Fibroblast of skin of scalp (primary cell): ENCODE measurements at places on chromosomes 16 and 17.

DNA sequence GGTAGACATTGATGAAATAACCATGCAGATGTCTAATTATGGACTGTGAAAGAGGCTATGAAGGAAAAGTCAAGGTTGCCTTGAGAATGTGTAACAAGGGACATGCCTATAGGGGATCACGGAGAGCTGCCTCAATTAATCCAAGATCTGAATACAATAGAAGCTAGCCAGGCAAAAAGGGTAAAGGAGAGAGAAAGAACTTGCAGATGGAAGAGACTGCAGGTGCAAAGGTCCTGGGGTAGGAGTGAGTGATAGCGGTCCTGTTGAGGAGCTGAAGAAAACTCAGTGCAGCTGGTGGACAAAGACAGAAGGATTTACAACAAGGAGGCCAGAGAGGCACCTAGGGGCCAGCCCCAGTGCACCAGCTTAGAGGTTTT lies 15.9 kb upstream of the TNS4 start:
- no peak for DNase-seq

- DNase-seq = no peak
Measured at GRCh38 chr16:1788708-1789100, 4.8 kb downstream of the IGFALS start.

- DNase-seq = no peak
Measured at GRCh38 chr16:10972108-10972818, 27.9 kb downstream of the CLEC16A start.

GRCh38 chr17:76014100-76014924 lies 12.8 kb downstream of the EVPL start:
- DNase-seq = peak; percentile 63

- peak; percentile 69 for DNase-seq
Measured at GRCh38 chr17:81400154-81400977, 5.1 kb downstream of the BAHCC1 start.

- no peak for DNase-seq
Measured at GRCh38 chr17:74444406-74444805, 12.5 kb downstream of the GPRC5C start.

GRCh38 chr17:17084941-17085340 lies 42.7 kb downstream of the MPRIP start:
- no peak for DNase-seq

DNA sequence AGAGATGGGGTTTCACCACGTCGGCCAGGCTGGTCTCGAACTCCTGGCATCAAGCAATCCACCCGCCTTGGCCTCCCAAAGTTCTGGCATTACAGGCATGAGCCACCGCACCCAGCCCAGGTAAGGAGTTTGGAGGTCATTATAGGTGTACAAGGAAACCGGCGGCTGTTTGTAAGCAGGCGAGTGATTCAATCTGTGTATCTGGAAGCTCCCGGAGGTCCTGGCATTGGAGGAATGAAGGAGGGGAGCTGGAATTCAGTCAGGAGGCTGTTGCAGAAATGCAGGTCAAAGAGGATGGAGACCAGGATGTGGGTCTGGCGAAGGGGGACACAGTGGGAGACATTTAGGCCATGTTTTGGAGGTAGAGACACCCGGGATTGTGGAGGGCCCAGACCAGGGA lies 18.8 kb downstream of the CDC42EP4 start:
- no peak for DNase-seq

GRCh38 chr17:56914581-56915273 lies 878 bp upstream of the TRIM25 start:
- DNase-seq = no peak

DNA sequence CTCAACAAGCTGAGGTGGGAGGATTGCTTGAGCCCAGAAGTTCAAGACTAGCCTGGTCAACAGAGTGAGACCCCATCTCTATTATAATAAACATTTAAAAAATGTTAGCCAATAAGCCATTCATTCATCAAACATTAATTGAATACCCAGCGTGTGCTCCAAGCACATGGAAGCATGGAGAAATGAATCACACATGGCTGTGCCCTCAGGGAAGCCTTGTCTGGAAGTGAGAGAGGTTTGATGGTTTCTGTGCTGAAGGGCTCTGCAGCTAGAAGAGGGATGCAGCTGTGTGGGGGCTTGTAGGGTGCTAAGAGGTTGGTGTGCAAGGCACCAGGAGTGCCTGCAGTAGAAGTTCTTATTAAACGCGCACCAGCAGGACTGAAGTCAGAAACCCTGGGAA lies 11.2 kb downstream of the CYB5D2 start:
- no peak for DNase-seq

DNA sequence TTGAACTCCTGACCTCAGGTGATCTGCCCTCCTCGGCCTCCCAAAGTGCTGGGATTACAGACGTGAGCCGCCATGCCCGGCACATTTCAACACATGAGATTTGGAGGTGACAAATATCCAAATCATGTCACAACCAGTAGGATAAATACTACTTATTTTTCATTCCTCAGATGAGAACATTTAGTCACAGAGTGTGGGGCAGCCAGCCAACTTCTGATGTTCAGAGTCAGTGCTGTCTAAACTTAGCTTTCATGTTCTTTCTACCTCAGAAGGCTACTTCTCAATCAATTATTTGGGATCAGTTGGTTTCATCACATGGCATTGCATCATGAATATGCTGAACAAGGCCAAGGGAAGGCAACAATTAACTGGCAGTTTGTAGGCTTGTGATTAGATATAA lies 134.5 kb downstream of the CDH13 start:
- peak; percentile 78 for DNase-seq

DNA sequence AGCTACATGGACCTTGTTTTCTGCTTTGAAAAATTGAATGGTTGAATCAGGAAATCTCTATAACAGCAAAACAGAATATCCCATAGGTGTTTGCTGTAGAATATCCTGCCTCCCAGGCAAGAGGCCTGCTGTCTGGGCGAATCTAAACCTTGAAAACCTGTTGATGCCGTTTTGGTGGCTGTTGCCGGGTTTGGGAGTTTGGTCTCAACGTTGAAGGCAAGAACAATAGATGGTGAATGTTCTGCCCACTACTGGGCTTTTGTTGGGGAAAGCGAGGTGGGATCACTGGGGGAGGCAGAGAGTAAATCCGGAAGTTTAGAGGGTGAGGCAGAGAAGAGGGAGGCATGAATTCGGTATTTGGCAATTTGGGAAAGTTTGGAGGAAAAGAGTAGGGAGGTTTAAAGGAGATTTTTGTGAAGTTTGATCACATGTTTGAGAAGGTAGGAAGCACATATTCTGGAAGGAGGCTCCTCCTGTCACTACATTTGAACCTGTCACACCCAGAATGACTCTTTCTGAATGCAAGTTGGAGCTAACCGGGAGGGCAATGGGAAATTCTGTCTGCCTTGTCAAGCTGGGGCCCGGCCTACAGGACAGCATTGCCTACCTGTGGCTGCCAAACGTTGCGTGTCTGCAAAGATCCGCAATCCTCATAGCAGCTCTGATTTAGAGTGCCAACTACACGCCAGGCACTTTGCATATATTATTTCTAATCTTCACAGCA lies 46.5 kb downstream of the GPRC5B start:
- DNase-seq = no peak

GRCh38 chr17:35387496-35387895 lies 14.1 kb upstream of the SLFN11 start:
- DNase-seq = no peak

DNA sequence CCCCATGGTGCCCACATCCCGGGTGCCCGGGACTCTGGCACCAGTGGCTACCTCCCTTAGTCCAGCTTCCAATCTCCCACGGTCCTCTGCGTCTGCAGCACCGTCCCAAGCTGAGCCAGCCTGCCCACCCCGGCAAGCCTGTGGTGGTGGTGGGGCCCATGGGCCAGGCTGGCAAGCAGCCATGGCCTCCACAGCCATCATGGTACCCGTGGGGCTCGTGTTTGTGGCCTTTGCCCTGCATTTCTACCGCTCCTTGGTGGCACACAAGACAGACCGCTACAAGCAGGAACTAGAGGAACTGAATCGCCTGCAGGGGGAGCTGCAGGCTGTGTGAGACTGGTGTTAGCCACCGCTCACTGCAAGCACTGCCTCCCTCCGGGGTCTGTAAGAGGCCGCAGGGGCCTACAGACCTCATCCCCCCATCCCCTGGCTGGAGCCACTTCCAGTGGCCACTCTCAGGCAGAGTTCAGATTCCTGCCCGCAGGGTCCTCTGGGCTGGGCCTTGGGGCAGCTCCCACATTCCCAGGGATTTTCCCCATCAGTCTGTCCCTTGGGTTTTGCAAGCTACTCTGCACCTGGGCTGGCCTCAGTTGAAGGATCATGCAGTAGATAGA lies 3.9 kb upstream of the SETD1A start:
- DNase-seq = peak; percentile 78

DNA sequence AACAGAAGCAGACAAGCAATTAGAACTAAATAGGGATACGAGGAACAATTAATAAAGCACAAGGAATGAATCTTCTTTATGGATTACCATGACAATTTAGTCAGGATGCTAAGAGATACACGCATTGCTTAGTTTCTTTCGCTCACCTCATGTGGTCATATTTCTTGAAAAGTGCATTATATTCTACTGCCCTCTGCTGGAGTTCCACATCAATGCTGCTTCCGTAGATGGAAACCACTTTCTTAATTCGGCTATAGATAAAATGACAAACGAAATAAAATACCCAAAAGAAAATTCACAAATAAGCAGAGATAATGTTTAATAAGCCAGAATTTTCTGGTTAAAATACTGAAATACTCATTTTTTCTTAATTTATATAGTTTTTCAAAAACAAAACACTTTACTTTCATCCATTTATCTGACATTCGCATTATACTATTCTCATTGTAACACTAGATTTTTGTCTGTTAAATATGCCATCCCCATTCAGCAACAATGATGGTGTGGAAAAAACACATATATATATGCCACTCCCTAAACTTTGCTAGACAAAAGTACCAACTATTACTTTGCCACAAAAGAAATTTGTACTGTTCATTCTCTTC lies 22.0 kb upstream of the PHLPP2 start:
- peak; percentile 40 for DNase-seq

GRCh38 chr16:75385507-75386152 lies 47.7 kb downstream of the CFDP1 start:
- peak; percentile 89 for DNase-seq
